Hindlimb muscle (tissue), 1 donor: ENCODE measurements at places on chromosomes 2 and 18. TPM values are rescaled to one million over a fixed set of nuclear protein-coding genes. Genes with fewer than 3 reads are reported as not detected.

- DNase-seq: no peak
These were observed 5.3 kb downstream of the HDAC4 start for GRCh38 chr2:239395524-239395923.

TMEM37 gene
- 11.1 TPM for polyA plus RNA-seq

CIDEA gene
- polyA plus RNA-seq: 0.30 TPM

GRCh38 chr2:182650704-182651103 lies 65.4 kb upstream of the DNAJC10 start:
- peak; percentile 31 for DNase-seq

DNA sequence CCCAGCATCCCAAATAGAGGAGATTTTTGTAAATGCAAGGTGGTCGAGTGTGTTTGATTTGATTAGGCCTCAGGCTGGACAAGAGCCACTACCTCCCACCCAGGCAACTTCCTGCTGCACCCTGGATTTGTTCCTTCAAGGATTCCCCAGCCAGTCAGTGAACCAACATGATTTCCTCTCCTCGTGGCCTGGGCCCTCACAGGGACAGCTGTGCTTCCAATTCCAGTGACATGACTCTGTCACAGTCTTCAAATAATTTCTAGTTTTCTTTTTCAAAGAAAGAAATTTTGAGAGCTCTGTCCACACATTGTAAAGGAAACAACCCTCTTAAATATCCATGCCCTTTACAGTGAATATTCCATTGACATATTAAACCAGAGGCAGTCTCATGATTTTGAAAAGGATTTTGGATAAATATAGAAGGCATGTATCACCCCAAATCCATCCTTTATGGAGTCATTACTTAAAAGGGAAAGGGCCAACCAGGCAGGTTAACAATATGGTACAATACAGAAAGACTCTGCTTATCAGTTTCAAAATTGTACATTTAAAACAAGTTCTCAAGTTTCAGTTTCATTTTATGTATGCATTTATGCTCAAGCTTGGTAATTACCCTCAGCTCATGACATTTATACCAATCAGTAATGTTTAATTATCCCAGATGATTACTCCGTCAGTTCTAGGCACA lies 121.3 kb upstream of the FOSL2 start:
- no peak for DNase-seq

DNA sequence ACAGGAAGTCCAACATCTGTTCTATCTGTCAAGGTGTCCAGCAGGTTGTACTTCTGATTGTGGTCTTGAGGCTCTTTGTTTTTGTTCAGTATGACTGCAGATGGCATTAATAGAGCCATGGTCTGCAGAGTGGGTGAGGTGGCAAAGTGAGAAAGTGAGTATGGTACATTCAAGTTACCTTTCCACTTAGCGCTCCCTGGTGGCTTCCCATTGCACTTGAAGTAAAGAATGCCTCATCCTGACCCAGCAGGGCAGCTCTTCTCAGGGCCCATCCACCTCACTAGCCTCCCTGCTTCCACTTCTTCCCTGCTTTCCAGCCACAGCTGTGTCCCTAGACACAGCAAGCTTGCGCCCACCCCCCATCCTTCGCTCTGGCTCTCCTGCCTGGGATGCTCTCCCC lies 148.0 kb upstream of the ALPP start:
- DNase-seq: no peak

GRCh38 chr2:160228141-160228917 lies 28.3 kb upstream of the ITGB6 start:
- DNase-seq: no peak

DNA sequence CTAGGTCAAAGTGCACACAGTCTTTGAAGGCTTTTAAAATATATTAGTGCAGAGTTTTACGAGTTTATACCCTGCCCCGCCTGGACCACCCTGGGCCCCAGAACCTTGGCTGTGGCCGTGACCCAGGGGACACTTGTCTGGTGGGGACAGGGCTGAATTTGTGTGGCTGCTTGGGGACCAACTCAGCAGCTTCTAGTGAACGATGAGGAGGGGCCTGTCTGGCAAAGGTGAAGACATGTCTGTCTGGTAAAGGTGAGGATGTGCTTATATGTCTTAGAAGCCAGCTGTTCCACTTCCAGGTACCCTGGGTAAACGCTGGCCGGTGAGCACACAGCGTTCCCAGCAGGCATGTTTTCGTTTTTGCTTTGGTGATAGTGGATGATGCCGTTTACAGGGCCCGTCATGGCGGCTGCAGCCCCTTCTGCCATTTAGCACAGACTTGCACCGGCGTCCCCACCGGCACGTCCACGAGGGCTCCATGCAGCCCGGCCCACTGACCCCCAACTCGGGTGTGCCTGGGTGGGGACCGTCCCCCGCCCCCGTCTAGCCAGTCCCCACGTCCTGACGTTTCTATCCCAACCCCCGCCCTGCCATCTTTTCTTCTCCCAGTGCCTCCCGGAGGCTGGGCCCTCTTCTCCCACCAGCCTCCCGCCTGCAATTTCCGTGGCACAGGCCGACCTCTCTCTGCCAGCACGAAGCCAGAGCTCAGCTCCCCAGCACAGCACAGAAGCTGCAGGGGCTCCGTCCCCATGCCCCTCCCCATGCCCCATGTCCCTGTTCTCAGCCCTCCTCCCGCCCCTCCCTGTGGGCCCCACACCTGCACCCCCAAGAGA lies 67.8 kb downstream of the SLC66A2 start:
- no peak for DNase-seq

- DNase-seq: no peak
These were observed 433.0 kb downstream of the ZEB2 start for GRCh38 chr2:144086965-144087364.

GRCh38 chr2:239747274-239747673 lies 277.9 kb downstream of the NDUFA10 start:
- DNase-seq: no peak

ANKRD30BL gene
- polyA plus RNA-seq: 0.08 TPM

DNA sequence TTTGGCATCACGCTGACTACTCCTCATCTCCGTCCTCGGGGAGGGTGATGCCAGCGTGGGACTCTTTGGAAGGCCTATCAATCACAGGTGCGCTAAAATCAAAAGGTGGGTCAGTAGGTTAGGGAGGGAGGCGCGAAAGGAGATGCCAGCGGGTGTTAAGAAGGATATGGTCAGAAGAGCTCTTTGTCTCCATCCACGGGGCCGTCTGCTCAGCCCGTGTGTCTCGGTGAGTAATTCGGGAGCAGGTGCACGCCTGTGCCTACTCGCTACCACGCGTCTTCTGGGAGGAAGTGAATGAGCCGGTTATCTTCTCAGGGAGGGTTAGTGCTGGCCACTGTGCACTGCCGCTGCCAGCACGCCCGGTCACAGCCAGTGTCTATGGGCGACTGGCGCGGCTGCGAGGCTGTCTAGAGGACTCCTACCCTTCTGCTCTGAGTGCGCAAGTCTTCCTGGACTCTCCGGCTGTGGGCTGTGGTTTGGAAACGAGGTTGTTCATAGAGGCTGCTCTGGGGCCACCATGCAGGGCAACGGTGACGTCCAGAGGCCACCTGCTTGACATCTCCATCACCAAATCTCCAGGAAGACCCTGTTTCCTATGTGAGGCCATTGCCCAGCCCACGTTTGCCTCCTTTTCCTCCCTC lies 153.4 kb downstream of the MBP start:
- no peak for DNase-seq
